Prostate gland (tissue), 2 donors: ENCODE measurements at places on chromosomes 2 and 18.

- DNase-seq, result no peak
Observed at GRCh38 chr2:171747371-171747770, 60.1 kb downstream of the DYNC1I2 start.

DNA sequence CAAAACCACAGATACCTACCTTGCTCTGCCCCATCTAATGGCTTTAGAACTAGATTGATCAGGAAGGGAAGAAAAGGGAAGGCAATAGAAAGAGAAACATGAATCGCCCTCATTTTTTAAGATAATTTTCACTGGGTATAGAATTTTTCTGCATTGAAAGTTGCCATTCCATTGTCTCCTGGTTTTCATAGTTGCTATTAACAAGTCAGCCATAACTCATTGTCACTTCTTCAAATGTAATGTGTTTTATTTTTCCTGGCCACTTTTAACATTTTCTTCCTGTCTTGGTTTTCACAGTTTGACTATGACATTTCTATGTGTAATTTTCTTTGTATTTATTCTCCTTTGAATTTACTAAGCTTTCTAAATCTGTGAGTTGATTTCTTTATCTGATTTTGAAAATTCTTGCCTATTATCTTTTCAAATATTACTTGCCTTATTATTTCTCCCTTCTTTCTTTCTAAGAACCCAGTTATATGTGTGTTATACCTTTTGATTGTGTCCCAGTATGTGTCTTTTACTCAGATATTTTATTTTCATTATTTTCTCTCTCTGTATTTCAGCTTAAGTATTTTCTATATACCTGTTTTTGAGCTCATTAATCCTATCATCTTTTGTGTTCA, 85.5 kb upstream of the GLI2 start:
- DNase-seq, result no peak

GRCh38 chr2:235458839-235459273, 35.0 kb upstream of the AGAP1 start:
- no peak for DNase-seq

- DNase-seq, result no peak
Observed at GRCh38 chr18:54776282-54776977, 51.8 kb upstream of the RAB27B start.

- DNase-seq, result no peak
Observed at GRCh38 chr2:159882130-159882745, 84.2 kb upstream of the CD302 start.

DNA sequence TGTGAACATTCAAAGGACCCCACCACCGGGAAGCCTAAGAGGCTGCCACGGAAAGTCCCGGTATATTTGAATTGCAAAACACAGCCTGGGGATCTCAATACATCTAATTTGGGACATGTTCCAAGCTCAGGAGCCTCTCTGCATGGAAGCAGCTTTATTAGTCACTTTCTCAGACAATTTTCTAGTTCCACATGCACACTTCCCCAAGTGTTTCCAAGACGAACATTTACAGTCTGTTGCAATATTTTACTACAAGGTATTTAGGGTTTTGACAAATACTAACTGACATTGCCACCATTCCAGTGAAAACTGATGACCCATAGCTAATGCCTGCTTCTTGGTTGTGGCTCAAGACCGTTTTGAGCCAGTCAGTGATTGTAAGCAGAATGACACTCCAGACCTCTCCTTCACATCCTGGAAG, 145.3 kb downstream of the NCKAP5 start:
- no peak for DNase-seq

DNA sequence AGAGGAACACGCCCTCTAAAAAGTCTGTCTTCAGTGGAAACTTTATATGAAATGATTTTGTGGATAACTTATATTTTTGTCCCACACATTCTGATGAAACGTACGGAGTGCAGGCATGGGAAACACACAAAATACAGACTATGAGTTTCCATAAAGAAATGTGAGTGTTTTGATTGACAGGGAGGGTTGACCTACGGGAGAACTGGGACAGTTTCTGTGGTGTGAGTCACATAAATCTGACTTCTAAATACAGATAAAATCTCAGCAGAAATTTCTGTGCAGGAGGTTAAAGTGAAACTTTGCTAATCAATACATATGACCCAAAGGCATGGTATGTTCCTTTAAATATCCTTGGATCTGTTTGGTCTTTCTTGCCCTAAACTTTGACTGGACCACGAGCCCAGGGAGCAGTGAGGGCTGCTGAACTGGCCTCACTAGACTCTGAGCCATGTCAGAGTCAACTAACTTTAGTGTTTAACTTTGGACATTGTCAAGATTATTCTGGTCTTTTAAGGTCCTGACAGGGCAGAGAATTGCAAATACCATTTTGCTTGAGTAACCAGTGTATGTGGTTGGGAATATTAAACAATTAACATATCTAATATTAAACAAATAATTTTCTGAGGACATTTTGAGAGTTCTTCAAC, 206.9 kb upstream of the LYPD1 start:
- no peak for DNase-seq

DNA sequence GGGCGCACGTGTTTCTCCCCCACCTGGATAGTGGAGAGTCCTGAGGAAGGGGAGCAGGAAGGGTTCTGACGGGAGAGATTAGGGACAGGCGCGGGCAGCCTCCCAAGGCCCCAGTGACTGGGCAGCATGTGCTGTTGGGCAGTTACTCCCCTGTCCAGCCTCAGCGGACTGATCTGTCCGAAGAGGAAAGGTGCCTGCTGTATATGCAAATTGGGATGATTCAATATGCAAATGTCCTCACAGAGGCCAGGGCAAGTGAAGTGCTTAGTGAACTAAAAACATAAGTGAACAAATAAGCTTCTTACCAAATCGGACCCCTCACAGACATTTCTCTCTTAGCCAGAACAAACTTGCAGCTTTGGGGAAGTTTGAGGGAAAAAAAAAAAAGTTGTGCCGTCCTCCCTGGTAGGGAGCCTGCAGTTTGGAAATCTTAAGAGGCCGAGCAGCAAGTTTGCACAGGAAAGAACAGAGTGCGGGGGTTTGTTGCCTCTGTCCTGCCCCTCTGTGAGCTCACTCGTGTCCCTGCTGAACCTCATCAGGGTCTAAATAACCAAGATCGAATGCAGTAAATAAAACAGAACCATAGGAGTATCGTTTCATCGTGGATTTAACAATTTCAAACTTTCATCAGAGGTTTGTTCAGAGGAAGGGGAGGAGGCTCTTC, 141.4 kb downstream of the KCTD1 start:
- DNase-seq, result no peak

DNA sequence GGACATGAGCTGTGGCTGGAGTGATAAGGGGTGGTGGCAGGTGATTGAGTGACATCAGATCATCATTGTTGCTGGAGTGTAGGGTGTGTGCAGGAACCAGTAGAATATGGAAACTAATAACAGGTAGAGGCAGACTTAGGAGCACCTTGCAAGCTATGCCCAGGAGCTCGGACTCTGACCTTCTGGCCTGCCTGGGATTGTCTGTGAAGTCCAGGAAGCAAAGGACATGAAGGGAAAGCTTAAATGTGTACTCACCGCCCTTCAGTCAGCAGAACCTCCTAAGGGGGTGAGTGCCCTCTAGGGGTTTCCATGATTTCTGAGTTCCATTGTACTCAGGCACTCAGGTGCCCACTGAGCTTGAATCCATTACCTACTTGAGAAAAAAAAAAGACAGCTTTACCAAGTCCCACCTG, 104.2 kb downstream of the CRIM1 start:
- no peak for DNase-seq

GRCh38 chr2:170819680-170820664, 3.3 kb downstream of the GAD1 start:
- DNase-seq, result no peak

DNA sequence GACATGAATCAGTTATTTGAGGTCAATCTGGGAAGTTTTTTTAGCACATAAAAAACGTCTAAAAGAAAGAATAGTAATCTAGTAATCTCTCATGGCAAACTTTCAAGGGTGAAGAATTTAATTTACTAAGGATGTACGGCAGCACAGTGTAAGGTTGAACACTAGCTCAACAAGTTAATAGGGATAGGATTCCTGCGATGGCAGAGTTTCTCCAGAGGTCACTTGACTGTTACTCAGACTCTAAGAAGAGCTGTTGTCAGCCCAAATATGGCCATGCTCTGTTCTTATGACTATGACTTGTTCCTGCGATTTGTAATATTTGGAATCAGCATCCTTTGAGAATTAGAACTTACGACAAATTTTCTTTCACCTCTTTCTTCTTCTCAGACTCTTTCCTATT, 553.3 kb upstream of the TNP1 start:
- DNase-seq, result no peak

DNA sequence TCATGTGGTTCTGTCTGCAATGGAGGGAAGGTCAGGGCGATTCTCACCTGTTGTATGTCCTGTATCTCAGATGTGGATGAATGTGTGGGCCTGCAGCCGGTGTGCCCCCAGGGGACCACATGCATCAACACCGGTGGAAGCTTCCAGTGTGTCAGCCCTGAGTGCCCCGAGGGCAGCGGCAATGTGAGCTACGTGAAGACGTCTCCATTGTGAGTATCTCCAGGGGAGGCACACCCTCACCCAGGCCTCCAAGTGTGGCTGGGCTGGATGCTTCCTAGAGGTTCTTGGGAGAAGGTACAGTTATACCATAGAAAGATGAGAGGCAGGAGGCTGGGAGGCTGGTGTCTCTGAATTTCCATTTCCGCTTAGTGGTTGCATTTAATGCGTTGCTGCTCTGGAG, 46.9 kb downstream of the FBLN7 start:
- DNase-seq, result no peak

DNA sequence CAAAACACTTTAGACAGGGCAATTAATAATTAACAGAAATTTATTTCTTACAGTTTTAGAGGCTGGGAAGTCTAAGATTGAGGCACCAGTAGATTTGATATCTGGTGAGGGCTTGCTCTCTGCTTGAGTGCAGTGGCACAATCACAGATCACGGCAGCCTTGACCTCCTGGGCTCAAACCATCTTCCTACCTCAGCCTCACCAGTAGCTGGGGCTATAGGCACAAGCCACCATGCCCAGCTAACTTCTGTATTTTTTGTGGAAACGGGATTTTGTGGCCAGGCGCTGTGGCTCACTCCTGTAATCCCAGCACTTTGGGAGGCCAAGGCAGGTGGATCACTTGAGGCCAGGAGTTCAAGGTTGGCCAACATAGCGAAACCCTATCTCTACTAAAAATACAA, 29.0 kb upstream of the ACVR1 start:
- DNase-seq, result no peak

GRCh38 chr2:195820867-195821565, 164.0 kb downstream of the SLC39A10 start:
- DNase-seq, result no peak

- no peak for DNase-seq
Observed at GRCh38 chr2:29000481-29000880, 19.4 kb downstream of the TOGARAM2 start.

GRCh38 chr18:26133652-26134051, at the start of gene PSMA8:
TSS of gene PSMA8 (plus strand) at chr18:26133869. CDS start at chr18:26133966, 97 bp downstream.
- no peak for DNase-seq

GRCh38 chr2:156046900-156047299, 285.6 kb downstream of the NR4A2 start:
- no peak for DNase-seq

DNA sequence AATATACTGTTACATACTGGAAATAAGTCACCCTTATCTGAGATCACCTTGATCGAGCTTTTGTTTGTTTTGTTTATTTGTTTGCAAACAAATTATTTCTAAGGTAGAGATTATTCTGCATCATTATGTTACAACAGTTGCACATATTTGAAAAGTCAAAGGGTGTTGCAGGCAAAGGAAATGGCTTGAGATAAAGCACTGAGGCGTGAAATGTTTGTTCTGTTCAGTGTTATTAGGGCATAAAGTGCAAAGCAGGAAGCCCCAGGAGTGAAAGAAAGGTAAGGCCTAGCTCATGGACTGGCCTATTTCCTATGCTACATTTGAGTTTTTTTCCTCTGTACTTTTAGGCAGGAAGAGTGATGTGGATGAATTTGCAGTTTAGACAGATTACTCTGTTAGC, 1815.6 kb upstream of the LRRTM1 start:
- no peak for DNase-seq

DNA sequence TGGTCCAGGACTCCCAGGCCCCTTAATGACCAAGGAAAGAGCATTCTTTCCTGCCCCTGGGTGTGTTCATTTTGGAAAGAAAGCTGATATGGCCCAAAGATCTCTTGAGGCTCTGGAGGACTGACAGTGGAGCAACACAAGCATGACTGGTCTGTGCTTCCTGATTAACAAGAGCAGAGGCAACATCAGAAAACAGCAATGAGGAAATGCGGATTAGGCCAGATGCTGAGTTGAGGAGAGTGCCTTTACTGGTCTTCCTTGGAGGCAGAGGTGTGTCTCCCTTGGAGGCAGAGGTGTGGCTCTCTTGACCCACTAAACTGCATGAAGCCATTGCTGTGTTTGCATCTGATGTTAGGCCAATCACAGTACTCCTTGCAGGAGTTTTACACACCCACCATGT, 19.9 kb downstream of the IL36B start:
- no peak for DNase-seq

GRCh38 chr2:28661589-28662001, 90.0 kb upstream of the PPP1CB start:
- peak; percentile 73 for DNase-seq

DNA sequence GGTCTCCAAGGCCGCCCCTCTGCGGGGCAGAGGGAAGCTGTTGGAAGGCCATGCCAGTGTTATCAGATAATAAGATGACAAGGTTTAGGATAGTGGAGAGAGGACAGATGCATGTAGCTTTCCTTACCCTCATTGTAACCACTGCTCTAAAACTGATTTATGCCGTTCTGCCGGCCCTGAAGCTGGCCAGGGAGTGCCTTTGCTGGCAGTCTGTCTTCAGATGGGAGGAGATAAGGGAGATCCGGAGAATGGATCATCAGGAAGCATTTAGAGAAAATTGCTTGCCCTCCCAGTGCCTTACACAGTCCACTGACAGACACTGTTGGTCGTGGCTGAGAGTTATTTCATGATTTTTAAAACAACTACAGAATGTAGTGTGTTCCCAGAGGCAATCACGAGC, 35.4 kb upstream of the MYO3B start:
- no peak for DNase-seq

DNA sequence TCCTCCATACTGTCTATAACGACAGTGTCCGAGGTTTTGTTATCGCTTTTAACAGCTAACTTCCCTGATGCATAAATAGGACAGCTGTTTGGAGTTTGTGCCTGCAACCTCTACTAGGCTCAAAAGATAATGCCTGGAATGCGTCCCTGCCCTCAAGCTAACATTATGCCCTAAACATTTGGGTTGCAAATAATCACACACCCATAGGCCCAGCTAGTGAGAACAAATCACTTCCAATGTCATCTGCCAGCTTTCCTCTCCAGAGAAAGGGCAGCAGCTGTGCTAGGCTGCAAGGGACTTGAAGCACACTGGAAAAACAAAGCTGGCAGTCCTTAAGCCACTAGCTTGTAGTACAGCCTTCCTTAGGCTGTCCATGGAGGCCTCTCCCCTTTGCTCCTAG, 201.8 kb upstream of the LYPD1 start:
- no peak for DNase-seq

GRCh38 chr2:1561811-1562421, 148.7 kb downstream of the TPO start:
- DNase-seq, result no peak

DNA sequence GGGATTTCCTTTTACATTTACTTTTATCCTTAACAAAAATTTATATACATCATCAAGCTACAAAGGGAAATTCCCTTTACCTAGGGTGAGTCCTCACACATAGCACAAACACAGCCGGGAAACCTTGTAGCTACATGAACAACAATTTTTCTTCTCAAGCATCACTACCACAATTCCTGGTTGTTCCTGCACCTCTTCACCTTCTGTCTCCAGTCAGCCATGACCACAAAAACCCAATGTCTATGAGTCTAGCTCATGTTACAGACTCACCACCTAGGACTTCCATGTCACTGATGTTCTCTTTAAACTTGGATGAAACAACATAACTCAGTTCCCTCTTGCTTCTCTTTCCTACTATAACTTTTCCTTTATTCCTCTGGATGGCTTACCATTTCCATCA, 460.4 kb downstream of the MBD2 start:
- DNase-seq, result no peak
